ENCODE measurements at places on chromosomes 2 and 18.

DNA sequence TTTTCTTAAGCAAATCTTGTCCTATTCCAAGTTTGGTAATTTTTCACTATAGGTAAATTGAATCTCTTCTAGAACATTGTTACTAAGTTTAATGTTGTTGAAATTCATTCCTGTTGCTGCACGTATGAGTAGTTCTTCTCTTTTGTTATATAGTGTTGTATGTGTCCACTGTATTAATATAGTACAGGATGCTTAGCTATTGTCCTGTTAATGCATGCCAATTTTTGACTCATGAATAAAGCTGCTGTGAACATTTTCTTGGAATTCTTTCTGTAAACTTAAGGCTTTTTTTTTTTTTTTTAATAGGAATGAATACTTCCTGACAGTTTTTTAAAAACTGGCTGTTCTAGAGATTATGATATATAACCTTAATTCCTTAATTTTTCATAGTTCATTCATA is 326.9 kb downstream of the SLC4A3 start:
- no peak for DNase-seq

GRCh38 chr2:82494739-82495138 is 1964.3 kb downstream of the SUCLG1 start:
- no peak for DNase-seq

DNA sequence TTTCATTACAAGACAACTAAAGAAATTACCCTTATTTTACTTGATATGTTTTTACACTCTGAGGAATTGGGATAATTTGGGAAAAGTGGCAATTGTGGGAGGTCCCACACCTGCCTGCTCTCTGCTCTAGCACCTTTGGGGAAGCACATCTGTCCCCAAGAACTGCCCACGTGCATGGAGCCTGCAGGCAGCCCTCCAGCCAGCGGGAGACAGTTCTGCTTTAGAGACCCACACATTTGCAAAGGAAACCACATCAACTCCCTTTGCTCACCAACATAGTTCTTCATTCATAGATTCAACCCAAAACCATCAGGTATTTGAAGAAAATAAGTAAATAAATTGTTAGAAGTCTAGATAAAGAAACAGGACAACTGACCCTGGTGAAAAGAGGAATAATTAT is 239.9 kb upstream of the ID2 start:
- no peak for DNase-seq

GRCh38 chr18:4544142-4544541 is 89.0 kb upstream of the DLGAP1 start:
- no peak for DNase-seq

- no peak for DNase-seq
Observed at GRCh38 chr2:98004047-98004446, 8.3 kb upstream of the TMEM131 start.

- no peak for DNase-seq
Observed at GRCh38 chr2:235904585-235904931, 263.6 kb downstream of the GBX2 start.

DNA sequence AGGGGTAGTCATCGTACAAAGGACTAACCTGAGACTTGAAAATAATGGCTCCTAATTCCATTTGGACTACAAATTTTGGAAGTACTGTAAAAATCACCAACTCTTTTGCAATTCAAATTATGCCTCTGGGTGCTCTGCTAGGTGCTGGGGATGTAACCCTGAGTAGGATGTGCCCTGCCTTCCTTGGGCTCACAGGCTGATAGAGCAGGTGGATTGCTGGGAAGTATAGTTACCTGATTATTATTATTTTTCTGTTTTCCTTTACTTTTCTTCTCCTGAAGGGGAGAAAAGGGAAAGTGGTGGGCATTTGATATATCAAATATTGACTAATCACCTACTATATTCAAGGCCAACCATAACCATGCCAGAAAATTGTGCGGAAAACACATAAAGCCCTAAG is 119.3 kb upstream of the RIOK3 start:
- no peak for DNase-seq

DNA sequence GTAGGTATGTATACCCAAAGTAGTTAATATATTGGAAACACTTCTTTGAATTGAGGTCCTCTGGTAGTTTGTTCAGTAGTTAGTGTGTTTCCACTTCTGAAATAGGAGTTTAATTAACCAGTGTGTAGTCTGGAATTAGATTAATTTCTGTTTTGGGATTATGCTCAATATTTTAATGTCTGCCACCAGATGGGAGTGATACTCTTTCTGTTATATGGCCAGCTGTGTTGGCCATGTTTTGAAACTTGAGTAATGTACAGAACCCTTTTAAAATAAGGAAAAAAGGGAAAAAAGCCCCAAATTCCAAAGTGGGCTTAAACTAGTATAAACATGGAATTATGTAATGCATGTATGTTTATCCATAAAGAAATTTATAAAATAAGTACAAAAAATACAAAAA is 147.7 kb downstream of the CTNNA2 start:
- no peak for DNase-seq

- DNase-seq, result no peak
Observed at GRCh38 chr2:177315364-177315763, 50.8 kb upstream of the NFE2L2 start.

DNA sequence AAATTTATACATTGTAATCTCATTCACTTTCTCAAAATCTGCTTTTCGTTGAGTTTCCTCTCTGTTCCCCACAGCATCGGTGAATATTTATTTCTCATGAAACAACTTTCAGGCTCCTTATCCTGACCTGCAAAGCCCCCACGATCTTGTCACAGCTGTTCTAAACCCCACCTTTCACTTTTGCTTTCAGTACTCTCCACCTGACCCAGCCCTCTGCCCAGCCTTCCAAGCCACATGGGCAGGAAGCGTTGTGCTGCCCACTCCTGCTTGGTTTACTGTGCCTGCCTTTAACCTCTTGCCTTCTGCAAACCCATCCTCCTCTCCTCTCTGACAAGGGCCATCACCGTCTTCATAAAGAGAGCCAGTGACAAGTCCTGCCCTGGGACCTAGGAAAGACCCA is 262.5 kb downstream of the GALR1 start:
- DNase-seq, result no peak

- no peak for DNase-seq
Observed at GRCh38 chr2:15154297-15154696, 406.8 kb downstream of the NBAS start.

DNA sequence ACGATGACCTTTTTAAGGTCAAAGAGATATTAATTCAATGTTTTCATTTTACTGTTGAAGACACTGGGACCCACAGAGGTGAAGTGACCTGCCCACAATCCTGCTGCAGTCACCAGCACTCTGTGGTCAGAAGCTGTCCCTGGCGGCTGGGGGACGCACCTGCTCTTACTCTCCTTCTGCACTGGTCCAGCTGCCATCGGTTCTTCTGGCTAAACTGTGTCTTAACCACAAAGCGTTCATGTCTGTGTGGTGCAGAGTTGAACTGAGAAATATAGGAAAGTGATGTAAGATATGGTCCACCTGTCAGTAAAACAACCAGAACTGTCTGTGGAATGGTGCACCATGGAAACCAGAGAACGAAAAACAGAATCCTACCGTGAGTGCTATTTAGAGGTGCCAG is 44.9 kb upstream of the SMIM21 start:
- DNase-seq, result no peak

DNA sequence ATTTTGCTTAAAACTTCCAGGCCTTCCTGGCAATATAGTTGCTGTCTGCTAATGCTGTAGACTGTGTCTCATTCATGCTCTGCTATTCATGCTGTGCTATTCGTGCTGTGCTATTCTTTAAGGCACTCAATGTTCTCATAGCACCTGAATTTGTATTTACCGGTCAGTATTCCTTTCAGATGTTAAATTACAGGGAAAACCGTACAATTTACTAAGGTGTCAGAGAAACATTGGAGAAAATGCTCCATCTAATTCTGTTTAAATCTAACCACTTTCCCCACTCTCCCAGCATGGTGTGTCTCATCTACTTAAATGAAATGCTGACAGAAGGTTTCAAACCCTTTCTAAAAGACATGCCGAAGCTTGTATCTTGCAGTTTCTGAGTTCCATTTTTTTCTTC is 25.0 kb downstream of the FAM171B start:
- DNase-seq, result peak; percentile 45

- DNase-seq, result no peak
Observed at GRCh38 chr2:238919307-238919706, 71.4 kb downstream of the TWIST2 start.

DNA sequence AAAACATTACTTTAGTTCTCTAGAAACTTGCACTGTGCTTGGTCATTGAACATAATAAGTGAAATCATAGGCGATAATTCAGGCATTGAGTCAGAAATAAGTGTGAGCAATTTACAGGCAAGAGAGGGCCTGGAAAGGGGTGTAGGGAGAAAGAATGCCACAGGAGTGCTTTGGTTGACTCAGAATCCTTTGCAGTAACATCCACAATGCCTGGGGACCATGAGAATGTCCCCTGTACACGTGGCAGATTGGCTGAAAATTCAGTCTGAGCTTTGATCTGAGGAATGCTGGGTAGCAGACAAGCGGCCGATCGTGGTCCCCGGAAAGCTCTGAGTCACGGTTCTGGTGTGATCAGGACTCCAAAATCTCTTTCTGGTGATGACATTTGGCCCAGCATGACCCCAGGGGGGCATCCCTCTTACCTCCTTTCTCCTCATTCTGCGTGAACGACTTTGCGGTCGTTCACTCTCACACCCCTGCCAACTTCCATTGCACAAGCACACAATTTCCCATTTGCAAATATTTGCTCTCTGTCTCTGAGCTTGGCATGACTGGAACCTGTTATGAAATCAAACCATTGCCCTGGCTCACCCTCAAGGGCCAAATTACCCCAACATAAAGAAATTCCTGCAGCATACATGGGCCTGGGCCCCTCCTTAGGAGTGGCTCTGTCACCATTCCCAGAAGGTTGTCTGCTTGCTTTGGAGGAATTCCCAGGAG is 305.0 kb upstream of the EPAS1 start:
- DNase-seq, result no peak

DNA sequence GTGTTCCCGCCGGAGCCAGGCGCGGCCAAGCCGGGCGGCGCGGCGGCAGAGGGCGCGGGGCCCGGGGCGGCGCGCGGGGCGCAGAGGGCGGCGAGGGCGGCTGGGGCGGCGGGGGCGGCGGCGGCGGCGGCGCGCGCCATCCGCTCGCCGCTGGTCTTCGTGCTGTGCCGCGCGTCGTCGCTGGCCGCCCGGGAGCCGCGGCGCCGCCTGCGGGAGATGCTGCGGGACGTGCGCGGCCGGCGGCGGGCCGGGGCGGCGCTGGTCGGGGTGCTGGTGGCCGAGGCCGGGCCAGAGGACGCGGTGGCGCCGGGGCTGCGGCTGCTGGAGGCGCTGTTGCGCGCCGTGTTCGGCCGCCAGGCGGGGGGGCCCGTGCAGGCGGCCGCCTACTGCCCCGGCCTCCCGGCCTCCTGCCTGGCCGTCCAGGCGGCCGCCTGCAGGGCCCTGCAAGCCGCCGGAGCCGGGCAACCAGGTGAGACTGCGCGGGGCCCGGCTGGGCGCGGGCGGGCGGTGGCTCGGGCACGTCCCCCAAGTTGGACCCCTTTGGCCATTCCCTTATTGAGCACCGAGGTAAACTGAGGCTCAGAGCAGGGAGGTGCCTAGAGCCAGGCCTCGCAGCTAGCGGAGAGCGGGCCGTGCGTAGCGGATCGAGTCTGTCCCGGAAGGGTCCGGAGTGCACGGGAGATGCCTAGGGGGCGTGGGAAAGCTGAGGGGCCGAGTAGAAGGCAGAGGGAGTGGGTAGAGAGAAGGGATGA is 584 bp downstream of the C2orf72 start:
- no peak for DNase-seq

DNA sequence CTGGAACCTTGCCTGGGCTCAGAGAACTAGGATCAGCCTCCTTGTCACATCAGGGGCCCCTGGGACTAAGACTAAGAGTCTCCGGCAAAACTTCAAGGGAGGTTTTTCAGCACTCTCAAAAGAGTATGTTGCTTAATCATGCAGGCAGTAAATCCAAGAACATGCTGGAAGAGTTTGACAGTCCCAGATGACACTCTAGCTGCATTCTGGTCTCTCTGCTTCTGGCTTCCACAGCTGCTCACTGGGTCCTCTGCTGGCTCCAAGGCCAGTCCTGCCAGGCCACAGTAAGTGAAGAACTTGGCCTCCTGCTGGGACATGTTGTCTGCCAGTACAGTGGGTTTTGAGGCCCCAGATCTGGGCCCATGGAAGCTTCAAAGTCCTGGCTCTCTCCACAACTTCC is 45.2 kb upstream of the IL1RL1 start:
- DNase-seq, result no peak

DNA sequence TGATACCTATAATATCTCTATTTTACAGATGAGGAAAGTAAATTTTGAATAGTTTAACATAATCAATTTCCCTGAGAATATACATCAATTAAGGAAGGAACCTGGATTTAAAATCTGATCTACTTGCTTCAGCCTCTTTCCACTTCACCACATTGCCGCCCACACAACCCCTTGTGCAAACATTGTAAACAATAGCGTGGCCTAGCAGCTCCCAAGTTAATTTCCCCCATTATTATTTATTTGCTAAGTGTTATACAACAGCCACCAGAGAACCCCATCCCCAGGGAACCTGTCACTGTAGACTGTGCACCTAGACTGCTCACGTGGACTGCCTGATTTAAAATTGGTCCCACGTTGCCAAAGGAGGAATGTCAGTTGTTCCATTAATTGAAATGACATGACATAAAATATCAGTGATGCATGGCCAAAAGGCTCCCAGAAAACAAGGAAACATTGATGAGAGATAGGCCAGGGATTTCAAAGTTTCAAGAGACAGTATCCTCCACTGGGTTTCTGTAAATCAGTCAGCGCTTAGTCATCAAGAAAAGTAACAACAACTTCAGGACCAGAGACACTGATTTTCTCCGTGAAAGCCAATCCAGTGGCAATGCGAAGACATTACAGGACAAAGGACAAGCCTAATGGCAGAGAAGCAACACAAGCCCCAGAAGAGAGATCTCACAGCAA is 41.3 kb downstream of the SCG2 start:
- peak; percentile 77 for DNase-seq

GRCh38 chr2:108613261-108614042 is 79.2 kb downstream of the LIMS1 start:
- DNase-seq, result no peak

DNA sequence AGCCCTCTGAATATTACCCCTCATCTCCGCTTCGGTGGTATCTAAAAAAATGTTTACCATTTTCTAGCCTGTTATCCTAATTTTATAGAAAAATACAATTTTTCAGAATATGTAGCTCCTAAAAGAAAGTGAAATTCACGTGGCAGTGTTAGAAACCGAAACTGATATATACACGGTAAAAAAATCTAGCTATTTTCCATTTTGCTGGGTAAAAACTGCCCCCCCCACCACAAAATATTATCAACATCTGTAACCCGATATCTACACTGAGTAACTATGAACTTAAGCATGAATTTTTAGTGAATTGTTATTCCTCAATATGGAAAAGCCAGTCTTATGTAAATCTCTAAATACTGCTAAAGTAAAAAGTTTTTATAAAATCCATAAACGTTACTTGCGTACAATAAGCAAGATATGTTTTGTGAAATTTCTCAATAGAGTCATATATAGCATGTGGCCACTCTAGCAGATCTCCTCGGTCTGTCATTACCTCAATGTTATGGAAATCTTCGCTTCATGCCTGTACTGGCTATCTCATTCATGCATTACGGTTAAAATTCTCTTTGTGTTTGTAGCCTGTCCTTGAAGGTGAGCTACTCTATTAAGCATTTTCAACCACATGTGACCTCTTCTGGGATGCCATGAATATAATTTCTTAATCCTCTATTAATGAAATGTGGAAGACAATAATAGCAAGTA is 524.2 kb downstream of the TRIB2 start:
- DNase-seq, result no peak

GRCh38 chr2:220194630-220195584 is 567.5 kb downstream of the SLC4A3 start:
- DNase-seq, result no peak

All from NCI-H2081 treated with DMSO at 0.1 percent for 48 hours (cell line).